ENCODE measurements at places on chromosomes 6 and 20.

- no peak for DNase-seq
These were observed 26.4 kb downstream of the RMND1 start for GRCh38 chr6:151425561-151425960.

- DNase-seq: no peak
These were observed 6.4 kb downstream of the CCND3 start for GRCh38 chr6:41935193-41935574.

GRCh38 chr6:128964233-128964755, 81.4 kb downstream of the LAMA2 start:
- no peak for DNase-seq

DNA sequence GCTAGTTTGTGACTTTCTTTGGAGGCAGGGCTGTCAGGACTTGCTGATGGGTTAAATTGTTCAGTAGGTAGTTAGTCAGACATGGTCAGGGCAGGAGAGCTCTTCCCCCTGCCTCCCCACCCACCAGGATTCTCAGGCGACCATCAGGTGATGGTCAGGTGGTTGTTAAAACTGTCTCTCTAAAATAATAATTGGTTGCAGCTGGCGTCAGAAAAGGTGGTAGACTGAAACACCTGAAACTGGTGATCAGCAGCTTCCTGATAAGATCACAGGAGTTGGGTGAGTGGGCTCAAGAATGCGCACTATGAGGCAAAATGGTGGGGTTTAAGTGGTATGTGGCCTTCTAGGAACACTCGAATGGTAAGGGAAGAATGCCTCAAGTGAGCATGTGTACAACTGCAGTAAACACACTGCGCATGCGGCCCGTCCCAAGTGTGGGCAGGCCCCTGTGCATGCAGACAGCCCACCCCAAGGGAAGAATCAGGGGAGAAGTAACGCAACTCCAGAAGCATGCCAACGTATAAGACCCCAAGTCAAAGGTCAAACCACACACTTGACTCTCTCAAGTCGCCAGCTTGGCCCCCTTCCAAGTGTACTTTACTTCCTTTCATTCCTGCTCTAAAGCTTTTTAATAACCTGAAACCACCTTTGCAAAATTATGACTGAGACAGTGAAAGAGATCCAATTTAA, 7.9 kb upstream of the BLCAP start:
- no peak for DNase-seq

- DNase-seq: no peak
These were observed 64.0 kb downstream of the BCKDHB start for GRCh38 chr6:80170433-80170832.

GRCh38 chr6:123420512-123420911, 216.2 kb downstream of the TRDN start:
- no peak for DNase-seq

DNA sequence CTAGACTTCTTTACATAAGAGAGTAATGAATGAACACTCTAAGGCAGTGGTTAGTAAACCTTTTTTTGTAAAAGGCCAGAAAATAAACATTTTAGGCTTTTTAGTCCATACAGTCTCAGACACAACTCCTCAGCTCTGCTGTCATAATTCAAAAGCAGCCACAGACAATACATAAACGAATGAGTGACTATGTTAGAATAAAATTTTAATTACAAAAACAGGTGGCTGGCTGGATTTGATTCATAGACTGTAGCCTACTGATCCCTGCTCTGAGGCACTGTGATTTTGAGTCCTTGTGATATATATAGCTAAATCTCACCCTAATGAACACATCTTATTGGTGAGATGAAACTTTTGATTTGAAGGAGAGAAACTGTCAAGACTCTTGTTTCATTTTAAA, 155.1 kb downstream of the AIG1 start:
- no peak for DNase-seq

- no peak for DNase-seq
These were observed 117.6 kb downstream of the EPB41L2 start for GRCh38 chr6:130945401-130945919.

Measured in stomach (tissue), 19 donors.